ENCODE measurements at places on chromosomes 13 and 19.

- DNase-seq: no peak
Measured at GRCh38 chr19:3657395-3657769, 30.8 kb upstream of the CACTIN start.

GRCh38 chr13:88086577-88086976 is 415.4 kb downstream of the SLITRK5 start:
- DNase-seq: peak; percentile 1

GRCh38 chr13:20779405-20779804 is 5.6 kb upstream of the EEF1AKMT1 start:
- DNase-seq: no peak

DNA sequence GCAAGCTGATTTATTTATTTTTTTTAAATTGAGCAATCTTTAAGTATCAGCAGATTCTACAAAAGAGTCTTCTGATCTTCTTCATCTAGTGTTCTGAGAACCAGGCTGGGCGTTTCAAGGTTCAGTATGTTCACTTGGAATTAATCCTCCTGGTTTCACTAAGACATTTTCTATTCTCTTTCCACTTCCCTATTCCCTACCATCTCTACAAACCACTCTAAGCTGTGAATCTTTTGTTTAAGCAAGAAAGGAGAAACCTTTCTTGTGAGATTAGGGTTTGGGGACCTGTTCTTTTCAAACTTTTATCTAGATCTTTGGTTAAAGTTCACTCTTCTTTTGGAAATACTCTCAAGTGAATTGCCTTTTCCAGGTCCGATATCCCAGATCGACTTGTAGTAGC is 59.3 kb downstream of the URI1 start:
- DNase-seq: no peak

DNA sequence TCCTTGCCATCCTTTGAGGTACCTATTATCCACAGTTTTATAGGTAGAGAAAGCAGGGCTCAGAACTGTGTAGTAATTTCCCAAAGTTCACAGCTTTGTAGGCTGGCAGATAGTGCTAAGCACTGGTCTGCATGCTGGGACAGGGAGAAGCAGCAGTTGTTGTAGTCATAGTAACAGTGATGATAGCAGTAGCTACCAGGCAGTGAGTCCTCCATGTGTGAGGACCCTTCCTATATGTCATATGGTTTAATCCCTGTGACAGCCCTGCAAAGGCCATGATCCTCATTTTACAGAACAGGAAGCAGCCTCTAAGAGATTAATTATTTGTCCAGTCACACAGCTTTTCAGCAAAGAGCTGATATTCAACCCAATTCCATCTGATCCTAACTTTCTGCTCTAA is 21.0 kb downstream of the SERP2 start:
- DNase-seq: no peak

DNA sequence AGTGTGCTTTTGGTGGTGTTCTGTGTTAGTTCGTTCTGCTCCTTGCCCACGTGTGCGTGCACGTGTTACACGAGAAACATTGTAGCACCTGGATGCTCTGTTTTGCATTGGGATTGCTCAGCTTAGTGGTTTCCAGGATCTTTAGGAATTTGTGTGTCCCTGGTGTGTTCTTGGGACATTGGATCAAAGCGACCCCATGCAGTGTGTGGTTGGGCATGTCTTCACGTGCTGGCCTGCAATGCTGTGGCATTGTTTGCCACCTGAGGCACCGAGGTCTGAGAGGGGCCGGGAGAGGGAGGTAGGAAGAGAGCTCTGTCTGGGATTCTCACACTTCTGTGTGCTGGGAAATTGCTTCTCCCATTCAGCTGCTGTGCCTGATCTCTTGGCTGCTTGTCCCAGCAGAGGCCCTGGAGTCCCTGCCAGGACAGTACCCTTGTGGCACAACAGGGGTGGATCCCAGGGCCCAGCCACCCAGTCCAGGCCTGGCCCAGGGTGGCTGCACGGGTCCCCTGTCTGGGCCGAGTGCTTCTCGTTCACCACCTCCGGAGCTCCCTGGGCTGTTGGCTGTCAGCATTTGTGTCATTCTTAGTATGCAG is 11.3 kb downstream of the PLEKHJ1 start:
- DNase-seq: no peak

- DNase-seq: no peak
Measured at GRCh38 chr13:20702530-20702914, 977 bp upstream of the IL17D start.
